ENCODE measurements at places on chromosomes 6 and 20.

- DNase-seq = no peak
Observed at GRCh38 chr6:151140767-151141166, 99.0 kb upstream of the AKAP12 start.

DNA sequence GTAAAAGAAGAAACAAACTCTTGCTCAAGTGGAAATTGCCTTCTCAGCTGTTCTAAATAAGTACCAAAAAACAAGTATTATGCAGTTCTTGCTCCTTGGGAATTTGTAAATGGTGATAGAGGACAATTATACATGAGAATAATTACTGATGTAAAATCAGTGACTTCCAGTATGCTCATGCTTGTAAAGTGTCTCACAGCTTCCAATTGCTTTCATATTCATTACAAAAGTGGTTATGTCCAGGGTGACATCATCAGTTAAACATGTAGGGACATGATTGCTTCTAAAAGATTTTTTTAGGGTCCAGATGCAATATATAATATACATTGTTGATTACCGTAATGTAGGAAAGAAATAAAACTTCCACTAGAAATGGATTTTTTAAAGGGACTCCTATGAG lies 122.8 kb upstream of the B3GAT2 start:
- DNase-seq = no peak

DNA sequence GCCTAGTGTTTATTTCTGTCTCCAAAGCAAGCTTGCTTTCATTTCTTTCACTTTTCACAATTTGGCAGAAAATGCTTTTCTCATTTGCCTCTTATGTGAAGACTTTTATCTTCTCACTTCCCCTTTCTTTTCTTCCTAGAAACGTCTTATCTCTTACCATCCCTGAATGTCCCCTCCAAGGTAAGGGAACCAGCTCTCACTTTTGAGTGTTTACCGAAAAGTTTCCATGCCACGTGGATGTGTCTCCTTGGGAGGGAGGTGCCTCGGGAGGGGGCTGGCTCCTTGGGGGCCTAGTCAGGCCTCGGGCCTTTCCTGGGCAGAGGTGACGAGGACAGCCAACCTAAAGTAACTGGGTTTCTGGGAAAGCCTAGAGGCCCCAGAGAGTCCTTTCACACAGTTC lies 127.4 kb downstream of the CD24 start:
- DNase-seq = no peak

- no peak for DNase-seq
Observed at GRCh38 chr6:44278774-44279697, 8.8 kb downstream of the TMEM151B start.

DNA sequence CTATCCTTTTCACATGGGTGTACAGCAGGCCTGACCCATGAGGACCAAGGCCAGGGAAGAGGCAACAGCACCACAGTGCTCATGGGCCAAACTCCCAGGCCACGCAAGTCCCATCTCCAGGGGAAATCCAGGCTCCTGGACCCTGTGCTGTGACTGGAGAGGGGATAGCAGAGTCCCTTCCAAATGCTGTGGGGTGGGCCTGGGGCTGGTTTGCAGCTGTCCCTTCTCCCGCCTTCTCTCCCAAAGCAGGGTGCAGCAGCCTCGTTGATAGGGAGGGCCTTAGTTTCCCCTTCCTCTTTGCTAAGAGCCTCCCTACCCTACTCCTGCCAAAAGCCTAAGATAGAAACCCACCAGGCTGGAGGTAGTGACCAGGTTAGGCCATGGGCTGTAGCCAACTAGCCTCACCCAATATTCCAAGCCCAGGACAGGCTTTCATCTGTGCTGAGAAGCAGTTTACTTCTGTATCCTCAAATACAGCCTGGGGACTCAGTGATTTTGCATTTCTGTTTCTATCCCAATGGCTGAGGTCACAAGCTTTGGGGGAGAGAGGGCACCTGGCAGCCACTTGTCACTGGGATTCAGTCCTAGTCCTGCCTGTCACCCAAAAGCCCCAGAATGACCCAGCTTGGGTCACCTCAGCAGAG lies 1.4 kb downstream of the CTSZ start:
- DNase-seq = no peak

DNA sequence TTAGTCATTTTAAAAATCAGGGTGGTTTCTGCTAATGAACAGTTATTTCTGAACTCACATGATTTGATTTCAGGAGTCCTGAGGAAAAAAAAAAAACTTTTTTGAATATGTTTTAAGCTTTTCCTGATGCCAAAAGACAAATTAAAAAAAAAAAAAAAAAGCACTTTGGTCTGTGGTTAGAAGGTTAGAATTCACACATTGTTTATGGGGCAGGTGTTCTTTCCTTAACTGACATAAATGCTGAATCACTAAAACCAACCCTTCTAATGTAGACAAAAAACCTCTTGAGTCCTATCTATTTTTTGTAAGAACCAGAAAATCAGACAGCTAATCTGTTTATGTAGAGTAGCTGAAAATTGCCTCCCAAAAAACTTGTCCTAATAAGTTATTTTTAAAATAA lies 20.4 kb downstream of the THEMIS start:
- DNase-seq = no peak

- DNase-seq = no peak
Observed at GRCh38 chr6:154473324-154473723, 37.2 kb downstream of the CNKSR3 start.

DNA sequence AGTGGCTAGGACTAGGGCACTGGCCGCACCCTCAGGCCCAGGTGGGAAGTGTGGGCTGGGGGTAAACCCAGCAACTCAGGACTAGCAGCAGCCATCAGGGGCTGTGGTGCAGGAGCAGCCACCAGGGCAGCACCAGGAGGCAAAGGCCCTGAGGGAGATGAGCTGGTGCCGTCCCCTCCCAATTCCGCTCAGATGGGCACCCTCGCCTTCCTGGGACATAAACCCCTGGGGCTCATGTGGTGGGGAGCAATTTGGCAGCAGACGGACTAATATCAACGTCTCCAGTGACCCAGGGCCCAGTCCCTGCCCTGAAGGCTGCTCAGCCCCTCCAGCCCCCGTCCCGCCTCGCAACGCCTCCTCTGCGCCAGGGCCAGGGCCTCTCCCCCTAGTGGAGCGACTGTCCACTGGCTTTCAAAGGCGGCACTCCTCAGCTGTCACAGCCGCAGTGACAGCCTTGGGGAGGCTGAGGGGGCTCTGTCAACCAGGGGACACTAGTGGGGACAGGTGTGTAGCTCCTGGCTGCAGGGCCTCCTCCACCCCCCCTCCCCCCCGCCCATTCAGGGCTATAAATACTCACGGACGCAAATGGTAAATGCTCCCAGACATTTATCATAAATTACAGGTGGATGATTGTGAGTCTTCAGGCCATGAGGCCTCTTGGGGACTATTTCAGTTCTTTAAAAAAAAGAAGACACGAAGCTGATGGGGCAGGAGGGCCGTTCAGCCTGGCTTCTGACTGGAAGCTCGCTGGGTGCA lies 349.9 kb downstream of the ZFAND3 start:
- DNase-seq = no peak

DNA sequence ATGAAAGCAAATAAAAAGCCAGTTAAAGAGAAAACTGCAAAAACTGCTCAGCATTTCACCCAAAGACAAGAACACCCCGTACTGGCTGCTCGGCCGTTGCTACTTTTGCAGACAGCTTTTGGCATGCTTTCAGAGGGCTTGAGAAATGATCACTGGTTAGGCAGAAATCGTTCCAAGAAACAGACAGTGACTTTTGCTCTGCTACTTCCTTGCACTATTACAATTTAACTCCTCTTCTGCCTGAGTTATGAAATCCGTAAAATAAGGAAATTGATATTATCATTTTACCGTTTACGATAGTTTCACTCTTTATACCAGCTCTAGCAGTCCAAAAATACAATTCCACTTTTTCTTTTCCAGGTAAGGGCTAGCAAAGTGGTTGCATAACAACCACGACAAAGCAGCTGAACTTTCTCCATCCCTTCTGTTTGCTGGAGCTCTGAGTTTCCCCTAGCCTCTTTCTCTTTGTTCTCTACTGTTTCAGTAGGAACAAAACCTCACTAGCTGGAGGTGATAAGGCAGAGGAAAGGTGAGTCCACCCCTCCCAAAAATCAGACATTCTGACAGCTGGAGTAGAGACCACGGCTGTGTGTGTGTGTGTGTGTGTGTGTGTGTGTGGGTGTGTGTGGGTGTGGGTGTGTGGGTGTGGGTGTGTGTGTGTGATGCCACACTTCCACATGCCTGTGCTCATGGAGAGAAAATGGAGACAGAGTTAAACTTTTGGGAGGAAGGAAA lies 191.8 kb upstream of the RREB1 start:
- DNase-seq = no peak

DNA sequence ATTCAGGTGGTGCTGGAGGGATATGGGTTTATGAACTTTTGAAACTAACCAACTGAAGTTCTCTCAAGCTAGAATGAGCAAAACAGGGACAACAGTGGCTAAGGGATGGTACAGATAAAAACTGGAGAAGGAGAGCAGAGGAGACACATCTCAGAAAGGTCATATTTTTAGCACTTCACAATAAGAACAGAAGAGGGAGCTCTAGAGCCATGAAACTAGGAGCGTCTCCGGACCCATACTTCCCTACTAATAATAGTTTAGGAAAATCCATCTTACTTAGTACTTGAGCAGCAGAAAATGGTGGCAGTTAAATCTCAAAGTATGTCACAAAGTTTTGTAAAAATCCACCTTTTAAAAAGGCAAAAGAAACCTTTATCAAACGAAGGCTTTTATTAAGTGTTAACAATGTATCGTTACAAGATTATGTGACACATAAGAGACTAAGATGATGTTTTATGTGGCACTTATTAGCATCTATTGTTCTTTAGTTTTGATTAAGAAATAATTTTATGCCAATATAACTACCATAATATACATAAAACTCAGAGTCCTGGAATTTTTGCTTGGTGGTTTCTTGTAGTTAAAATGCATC lies 278.6 kb downstream of the TBC1D32 start:
- no peak for DNase-seq

DNA sequence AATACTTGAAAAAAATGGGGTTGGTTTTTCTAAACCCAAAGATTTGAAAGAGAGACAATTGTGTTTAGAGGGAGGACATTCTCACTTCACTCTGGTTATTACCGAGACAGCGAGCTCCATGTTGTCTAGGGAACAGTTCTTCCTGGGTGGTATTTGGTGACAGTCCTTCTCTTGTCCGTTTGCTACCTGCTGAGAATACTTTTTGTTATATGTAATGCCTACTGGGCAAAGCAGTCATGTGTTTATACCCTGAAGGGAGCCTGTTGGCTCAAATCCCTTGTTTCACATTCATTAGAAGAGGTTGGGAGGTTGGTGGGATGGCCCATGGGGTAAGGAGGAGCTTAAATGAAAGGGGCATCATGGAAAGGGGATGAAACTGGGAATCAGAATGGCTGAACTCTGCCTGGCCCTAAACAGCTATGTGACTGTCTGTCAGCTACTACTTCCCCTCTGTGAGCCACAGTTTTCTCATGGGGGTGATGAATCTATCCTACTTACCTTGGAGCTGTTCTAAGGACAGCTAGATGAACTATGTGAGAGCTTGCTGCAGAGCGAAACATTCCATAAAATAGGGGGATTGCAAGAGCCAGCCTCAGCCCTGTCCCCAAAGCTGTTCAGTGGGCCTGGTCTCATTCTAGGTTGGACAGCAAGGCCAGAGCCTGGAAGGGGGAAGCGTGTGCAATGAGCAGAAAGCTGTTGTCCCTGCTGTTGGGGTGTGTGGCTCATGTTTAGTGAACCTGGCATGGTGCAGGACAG lies 43.5 kb downstream of the FNDC1 start:
- DNase-seq = no peak

DNA sequence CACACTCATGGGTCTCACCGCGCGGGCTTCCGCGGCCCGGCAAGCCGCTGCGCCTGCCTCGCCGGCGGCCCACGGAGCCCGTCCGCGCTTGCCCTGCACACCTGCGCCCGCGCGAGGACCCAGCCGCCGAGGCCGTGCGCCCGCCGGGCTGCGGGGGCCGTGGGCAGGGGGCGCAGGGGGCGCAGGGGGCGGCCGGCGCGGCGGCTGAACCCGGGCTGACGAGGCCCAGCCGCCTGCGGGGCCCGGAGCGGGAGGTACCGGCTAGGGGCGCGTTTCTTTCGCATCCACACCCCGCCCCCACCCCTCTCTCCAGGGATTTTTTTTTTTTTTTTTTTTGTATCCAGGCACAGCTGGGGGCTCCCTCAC lies 43.8 kb upstream of the OSTM1 start:
- DNase-seq = no peak

DNA sequence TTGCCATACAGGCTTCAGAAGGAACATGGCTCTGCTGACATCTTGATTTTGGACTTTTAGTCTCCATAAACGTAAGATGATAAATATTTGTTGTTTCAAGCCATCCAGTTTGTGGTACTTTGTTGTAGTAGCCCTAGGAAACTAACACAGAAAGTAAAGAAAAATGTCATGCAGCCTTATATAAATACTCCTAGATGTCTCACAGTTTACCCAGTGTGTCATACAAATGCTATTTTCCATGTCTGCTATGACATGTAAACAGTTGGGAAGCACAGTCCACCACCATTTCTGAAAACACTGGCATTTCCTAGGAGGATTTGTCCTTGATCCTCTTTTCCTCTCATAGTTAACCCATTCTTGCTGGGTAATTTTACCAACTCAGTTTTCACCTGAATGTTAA lies 30.6 kb upstream of the ME1 start:
- no peak for DNase-seq

GRCh38 chr6:83914953-83915352 lies 55.5 kb downstream of the CYB5R4 start:
- DNase-seq = no peak

- DNase-seq = no peak
Observed at GRCh38 chr6:27617046-27617687, 144.3 kb upstream of the ZNF184 start.

GRCh38 chr20:2118783-2119182 lies 17.2 kb downstream of the STK35 start:
- no peak for DNase-seq

Measured in stimulated activated CD8-positive, alpha-beta memory T cell treated with anti-CD3 and anti-CD28 coated beads, Interleukin-15, amount 100 ng/mL, for 48 hours (primary cell).